ENCODE measurements at places on chromosomes 11 and 22.

- DNase-seq = no peak
Observed at GRCh38 chr11:61907871-61908729, 9.3 kb downstream of the RAB3IL1 start.

GRCh38 chr22:39482768-39483167 is 19.3 kb upstream of the MIEF1 start:
- no peak for DNase-seq

DNA sequence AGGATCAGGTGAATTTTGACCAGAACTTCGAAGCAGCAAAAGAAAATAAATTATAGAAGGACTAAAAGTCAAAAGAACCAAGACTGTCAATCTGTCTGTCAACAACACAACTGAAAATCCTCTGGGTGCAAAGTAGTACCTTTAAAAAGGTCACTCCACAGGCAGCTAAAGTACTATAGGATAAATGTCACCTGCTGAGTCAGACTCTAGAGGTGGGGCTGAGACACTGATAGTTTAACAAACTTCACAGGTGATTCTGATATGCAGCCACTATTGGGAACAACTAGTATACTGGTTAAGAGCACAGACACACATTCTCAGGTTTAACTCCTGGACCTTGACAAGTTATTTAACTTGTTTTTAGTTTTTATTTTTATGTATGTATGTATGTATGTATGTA is 107.3 kb downstream of the FCHSD2 start:
- no peak for DNase-seq

- no peak for DNase-seq
Observed at GRCh38 chr22:26558248-26558895, 31.6 kb downstream of the TPST2 start.

GRCh38 chr22:47804281-47804680 is 1041.8 kb downstream of the TBC1D22A start:
- DNase-seq = no peak

DNA sequence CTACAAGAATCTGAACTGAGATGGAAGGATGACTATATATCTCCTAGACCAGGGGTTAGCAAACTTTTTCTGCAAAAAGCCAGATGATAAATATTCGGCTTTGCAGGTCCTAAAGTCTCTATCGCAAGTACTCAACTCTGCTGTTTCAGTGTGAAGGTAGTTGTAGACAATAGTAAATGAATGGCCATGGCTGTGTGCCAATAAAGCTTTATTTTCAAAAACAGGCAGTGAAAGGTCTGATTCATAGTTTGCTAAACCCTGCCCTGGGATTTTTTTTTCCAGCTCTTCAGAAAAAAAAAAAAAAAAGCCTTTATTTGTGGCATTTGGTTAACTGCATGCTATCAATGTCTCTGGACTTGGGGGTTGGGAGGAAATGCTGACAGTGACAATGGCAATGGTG is 37.5 kb downstream of the FAM227A start:
- no peak for DNase-seq

- DNase-seq = no peak
Observed at GRCh38 chr11:15926071-15926470, 430.3 kb downstream of the SOX6 start.

DNA sequence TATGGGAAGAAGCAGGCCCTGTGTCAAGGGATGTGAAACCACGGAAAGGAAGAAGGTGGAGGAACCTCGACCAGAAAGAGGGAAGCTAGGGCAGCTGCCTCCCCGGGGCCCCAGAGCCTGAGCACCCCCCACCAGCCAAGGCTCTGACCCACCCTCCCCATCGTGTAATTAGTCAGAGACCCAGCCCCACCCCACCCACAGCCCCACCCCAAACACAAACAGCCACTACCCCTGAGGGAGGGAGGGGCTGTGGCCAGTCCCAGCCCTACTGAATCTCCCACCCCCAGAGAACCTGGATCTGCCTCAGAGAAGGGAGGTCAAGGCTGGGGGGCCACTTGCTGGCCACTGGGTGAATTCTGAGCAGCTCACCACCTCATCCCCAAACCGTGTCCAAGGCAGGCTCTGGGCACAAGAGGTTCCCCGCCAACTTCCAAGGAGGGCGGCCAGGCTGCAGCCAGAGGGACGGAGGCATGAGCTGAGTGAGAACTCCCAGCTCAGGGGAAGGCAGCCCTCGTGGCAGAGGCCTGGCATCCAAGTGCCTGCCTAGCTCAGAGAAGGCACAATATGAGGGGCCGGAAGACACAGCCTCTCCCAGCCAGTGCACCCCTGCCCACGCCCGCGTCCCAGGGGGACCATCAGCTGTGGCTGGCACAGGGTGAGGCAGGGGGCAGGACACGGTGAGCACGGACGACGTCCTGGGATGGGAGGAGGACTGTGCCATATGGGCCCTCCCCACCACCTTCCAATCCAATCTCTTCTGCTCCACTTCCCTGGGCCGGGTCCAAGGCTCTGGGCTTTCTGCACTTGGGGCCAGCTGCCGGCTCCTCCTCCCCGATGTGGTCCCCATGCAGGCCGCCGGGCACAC is 2.7 kb downstream of the PLXNB2 start:
- DNase-seq = no peak

DNA sequence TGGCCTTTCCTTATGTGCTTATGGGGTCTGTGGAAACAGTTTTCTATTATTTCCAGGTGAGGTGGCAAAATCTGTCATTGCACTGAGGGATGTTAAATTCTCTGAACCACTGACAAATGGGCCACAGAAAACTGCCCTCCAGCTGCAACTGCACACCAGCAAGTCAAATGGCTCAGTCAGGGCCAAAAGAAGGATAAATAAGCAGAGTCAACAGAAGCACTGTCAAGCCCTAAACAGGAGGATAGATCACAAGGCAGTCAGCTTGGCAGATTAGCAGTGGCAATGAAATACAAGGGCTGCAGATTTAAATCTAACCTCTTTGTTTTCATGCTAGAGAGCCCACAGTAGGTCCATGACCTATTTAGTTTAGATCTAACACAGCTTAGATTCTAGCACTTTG is 435.6 kb downstream of the ETS1 start:
- DNase-seq = no peak

- no peak for DNase-seq
Observed at GRCh38 chr11:64037027-64037634, 1.4 kb downstream of the FLRT1 start.

DNA sequence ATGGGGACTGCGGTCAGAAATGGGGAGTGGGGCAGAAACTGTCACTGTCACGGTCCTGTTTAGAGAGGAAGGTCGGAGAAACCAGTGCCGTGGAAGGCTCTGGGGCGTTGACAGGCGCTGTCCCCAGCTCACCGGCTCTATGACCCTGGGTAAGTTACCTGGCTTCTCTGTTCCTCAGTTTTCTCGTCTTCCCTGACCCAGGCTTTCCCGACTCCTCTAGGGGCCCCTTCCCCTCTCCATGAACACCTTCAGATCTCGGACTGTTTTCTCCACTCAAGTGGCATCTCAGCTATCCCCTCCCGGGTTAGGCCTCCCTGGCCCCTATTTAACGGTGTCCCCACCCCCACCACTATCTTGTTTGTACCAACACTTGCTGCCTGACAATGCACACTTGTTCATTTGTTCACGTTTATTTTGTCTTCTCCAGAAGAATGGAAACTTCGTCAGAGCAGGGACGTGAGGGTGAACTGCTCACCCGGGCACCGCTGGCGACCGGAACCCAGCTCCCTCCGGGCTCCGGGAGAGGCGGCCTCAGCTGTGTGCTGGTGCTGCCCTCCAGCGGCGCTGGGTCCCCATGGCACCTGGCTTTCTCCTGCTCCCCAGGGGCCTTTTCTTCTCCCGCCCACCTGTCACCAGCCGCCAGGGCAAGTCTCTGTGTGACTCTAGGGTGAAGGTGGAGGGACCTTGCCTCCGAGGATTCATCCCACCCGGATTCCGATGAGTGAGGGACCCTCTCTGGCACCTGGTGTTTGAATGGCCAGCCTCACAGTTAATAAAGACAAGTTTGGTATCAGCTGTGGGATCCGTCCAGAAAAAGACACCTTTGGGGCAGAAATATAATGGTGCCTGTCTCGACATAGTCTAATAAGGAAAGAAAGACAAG is 33.1 kb upstream of the SLC35C1 start:
- peak; percentile 22 for DNase-seq

- no peak for DNase-seq
Observed at GRCh38 chr11:63737718-63738117, 30.9 kb downstream of the ZFTA start.

DNA sequence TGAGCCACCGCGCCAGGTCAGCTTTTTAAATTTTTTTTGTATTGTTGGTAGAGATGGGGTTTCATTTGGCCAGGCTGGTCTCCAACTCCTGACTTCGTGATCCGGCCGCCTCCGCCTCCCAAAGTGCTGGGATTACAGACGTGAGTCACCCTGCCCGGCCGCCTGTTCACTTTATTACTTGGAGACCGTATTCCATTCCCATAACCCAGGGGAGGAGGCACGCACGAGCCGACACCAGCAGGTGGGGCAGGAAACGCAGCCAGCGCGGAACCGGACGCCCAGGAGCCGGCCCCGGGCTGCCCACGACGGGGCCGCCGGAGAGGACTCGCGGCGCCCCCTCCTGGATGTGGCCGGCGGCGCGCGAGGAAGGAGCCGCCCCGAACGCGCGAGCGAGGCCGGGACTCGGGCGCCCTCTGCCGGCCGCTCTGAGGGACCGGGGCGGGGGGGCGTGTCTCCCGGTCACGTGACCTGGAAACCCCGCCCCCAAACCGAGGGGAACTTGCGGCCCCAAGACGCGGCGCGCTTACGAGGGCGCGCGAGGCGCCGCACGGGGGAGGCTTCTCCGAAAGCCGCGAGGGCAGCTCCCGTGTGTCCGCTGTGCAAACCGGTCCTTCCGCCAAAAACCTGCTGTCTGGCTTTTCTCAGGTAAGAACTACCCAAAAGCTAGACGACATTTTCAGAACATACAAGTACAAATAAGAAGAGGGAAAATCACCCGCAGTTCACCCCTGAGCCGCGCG is 11.6 kb upstream of the RNH1 start:
- no peak for DNase-seq

GRCh38 chr11:19445771-19446170 is 205.0 kb upstream of the E2F8 start:
- DNase-seq = no peak

DNA sequence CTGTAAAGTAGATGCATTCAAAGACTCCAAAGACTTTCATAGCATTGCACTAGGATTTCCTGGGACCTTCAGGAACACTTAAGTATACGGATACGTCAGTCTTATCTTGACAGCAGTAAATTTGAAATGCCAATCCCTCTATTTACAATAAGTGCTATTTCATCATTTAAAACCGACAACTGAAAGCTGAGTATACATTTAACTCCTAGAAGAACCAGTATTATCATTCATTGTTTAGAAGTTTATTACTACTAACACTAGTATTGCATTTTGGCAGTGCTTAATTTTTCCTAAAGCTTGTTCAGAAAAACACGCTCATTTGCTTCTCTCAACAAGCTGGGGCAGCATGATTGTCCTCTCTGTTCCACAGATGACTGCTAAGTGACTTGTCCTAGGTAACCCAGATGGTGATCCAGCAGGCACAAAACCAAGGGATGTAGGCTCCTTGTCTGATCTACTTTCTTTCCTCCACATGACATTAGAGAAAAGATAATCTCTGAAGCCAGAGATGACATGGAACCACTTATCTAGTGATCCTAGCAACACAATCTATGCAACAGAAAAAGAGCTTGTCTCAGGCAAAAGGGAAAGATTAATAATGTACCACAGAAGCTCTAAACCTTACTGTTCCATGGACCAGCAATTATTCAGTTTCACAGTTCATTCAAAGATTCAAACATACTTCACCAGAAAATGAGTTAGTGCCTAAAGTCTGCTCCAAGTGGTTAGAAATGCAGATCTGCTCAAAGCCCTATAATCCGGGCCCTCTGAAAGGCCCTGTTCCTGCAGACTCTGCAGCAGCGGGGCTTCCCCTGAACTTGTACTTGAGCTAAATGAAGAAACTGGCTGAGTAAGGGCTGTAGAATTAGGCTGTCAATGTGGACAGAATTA is 5.2 kb downstream of the MAML2 start:
- no peak for DNase-seq

- no peak for DNase-seq
Observed at GRCh38 chr22:20574920-20575353, 67.5 kb downstream of the MED15 start.

DNA sequence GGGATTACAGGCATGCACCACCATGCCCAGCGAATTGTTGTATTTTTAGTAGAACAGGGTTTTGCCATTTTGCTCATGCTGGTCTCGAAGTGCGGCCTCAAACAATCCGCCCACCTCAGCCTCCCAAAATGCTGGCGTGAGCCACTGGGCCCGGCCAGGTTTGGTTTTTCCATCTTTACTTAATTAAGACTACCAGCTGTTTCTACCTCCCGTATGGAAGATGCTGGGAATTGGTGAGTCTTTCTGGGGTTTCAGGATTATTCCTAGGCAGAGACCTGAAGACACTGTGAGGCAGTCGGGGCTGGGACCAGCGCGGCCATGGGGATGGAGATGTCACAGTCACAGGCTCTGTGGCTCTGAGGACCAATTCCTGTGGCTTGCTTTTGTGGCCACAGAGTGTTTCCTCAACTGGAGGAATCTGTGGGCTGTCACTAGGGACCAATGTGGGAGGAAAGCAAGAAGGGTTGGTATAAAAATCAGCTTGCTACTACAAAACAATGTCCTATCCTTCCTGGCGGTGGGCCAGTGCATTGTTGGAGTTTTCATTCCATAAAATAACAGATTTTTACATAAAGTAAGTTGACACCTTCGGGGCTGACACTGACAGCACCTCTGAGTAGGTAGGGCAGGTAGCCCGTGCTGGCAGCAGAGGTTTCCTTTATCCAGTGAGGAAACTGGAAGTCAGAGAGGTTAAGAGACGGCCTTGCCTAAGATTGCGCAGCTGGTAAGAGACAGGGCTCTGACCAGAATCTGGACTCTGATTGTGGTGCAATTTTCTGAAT is 8.4 kb upstream of the FTH1 start:
- no peak for DNase-seq

GRCh38 chr11:127607487-127608085 is 607.0 kb upstream of the KIRREL3 start:
- no peak for DNase-seq

DNA sequence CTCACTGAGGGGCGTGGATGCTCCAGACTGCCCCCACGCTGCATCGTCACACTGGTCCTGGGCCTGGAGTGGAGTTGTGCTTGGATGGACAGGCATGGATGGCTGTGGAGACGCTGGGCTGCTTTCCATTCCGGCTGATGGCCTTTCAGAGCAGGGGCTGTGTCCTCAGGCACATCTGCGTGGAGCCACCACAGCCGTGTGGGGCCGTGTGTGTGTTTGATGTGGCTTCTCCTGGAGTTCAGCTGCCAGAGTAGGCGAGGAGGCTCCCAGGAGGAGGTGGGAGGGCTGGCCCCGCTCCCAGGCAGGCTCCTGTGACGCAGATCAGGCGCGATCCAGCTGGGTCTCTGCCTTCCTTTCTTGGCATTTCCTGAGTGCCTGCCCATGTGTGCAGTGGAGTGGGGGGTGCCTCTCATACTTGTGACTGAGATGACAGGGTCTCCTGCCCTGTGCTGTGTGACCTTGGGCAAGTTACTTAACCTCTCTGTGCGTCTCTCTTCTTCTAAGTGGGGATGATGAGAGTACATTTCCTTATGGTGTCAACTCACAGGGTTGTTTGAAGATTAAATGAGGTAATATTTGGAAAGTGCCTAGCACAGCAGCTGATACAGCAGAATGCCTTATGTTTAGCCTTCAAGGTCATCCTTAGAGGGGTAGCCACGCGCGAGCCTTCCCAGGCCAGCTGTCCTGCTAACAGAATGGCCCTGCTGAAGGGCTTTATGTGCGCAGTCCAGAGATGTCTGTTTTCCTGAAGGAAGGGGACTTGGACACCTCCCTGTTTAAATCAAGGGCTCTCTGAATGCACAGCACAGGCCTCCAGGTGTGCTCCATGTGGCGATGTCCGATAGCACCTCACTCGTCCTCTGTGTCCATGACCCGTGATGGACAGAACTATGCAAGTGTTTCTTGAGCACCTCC is 33.5 kb downstream of the GLB1L2 start:
- no peak for DNase-seq

- DNase-seq = no peak
Observed at GRCh38 chr22:28505416-28506149, 174.1 kb downstream of the TTC28 start.

Measured in NCI-H187 treated with DMSO at 0.1 percent for 48 hours (cell line).